Urothelium cell line (cell line): ENCODE measurements at places on chromosomes 7 and 10.
A peak's percentile ranks its signal among the peaks of the same experiment; 100 is the strongest.

DNA sequence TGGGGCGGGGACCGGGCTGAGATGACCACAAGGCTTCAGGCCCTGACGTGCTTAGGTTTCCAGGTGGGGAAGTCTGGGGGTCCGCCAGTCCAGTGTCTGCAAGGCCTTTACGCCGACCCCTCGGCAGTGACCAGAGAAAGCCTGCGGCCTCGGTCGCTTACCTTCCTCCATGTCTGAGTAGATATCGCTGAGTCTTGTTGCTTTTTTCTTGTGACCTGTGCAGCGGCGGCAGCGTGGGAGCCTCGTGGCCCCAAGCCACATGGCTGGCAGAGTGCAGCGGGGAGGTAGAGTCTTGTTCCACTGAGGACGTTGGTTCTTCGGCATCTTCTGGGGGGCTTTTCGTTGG, 329 bp downstream of the NOLC1 start:
- DNase-seq = peak; percentile 16

DNA sequence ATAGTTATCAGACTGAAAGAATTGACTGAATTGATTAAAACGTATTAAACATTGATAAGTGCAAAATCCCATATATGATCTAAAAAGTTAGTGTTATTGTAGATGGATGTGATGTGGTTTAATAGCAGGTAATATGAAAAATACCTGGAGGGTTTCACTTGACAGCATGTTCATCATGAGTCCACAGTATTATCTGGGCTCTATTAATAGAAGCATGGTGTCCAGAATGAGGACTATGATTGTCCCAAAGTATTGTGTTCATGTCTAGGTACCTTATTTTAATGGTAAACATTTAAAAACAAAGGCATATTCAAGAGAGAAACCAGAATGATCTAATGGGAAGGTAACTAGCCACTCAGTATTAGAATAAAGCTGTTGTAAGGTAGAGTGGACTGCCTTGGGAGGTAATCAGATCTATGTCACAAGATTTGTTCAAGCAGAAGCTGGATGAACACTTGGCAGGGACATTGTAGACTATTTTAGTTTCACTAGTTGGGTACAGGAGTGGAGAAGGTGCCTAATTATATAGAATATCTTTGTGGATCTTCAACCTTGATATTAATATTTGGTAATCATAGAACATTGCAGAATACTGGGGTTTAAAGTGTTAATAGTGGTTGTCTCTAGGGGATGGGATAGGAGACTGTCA, 43.5 kb downstream of the MCU start:
- DNase-seq = no peak

DNA sequence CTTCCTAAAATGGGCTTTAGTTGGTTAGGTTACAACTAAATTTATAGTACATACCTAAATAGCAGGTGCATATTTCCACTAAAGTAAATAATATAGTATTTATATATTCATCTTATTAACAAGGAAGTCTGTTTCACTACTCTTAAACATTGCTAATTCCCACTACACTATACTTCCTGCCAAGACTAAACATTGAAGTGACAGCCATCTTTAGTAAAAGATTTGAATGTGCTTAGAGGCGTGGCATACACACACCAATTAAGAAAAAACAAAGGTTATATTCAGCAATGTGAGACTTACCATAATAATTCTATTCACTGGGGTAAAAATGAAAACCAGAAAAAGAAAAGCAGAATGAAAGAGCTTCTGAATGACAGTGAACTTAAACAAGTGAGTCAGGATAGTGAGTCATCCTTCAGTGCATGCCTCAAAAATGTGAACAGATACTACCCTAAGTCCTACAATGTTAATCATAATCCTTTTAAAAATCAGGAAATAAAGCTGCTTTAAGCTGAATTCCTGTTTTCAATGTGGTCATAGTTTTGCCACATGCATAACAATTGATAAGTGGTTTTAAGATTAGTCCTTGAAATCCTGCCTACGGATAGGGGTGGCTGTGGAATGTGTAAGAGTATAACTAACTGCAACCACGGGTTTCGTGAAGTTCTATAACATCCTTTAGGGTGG, 59.4 kb downstream of the USP6NL start:
- DNase-seq = peak; percentile 54

GRCh38 chr10:71549766-71550533, 153.2 kb downstream of the CDH23 start:
- DNase-seq = no peak

DNA sequence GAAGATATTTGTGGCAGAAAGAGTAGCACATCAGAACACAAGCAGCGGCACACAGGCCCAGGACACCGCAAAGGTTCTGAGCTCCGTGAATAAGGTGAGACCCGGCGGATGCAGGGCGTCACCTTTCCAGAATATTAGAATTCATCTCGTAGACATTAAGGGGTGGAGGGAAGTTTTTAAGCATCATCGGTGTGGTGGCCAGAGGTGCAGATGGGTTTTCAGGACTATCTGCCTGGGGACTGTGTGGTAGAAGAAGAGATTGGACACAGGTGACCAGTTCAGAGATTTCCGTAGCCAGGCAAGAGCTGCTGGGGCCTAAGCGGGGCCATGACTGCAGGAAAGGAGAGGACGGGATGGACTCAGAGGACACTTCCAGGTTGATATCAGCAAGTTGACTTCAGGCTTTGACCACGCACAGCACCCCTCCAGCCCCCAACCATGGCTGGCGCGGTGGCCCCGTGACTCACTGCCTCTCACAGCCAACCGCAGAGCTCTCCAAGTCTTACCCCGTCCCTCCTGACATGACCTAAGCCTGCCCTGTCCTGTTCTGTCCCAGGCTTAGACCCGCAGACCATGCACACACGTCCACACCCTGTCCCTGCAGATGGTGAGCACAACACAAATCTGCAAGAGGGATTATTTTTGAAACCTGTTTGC, 97.2 kb downstream of the OAT start:
- DNase-seq = no peak

GRCh38 chr10:59323036-59323459, 39.3 kb downstream of the FAM13C start:
- no peak for DNase-seq

- DNase-seq = peak; percentile 40
Measured at GRCh38 chr7:38321515-38321944, 48.1 kb upstream of the TARP start.

GRCh38 chr10:63504145-63504881, 16.9 kb upstream of the REEP3 start:
- no peak for DNase-seq

DNA sequence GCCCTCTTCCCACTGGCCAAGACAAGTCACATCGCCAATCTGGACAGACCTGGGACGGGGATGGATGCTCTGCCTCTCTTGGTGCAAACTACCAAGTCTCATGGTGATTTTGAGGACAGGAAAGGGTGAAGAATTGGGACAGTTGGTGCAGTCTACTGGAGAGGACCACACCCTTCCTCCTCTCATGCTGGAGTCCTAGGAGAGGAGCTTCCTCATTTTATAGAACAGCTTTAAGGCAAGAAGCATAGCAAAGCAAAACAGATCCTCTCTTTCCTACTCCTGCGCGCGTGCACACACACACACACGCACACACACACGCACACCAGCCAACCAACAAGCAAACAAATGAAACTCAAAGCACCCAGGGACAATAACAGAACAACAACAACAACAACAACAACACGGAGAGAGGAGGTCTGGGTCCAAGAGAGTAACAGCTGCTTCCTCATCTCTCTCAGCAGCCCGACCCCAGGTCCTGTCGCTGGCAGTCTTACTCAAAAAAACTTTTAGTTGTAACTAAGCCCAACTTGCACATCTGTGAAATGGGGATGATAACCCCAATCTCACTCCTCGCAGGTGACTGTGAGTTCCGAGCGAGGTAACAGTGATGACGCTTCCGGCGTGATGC, 83.4 kb downstream of the TMEM178B start:
- DNase-seq = no peak

DNA sequence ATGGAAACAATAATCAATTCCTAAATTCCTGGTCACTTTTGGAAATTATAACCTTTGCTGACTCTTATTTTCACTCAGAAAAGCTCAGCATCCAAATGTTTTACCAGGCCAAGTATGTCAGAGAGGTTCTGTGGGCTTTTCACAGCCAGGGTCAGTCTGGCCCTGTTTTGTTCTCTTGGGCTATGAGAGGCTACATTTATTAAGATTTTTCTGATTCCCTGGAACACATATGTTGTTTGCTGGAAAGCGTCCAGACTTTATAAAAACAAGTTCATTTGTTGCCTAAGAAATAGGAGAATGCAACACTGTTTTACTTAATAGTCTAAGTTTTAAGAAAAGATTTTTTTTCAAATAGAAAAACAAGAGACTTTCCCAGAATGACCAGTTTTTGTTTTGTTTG, 238.4 kb upstream of the PLXDC2 start:
- DNase-seq = no peak

DNA sequence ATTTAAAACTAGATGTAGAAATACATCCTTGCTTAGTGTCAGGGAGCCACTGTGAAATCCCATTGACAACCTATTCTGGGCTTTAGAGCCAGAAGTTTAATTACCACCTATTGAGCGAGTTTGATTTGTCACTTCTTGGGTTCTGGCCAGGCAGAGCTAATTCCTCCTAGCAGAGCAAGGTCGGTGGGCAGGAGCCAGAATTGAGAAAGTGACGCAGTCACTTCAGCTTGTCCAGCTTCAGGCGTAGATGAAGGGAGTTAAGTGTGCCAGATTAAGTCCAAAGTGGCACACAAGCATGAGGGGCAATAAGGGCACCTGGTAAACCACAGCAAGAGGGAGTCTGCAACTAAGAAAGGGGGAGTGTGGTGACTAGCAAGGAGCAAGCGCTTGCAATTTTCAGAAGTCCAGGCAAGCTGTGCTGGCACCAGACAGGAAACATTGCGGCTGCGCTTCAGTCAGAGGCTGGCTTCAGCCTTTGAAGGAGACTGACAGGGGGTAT, 119.4 kb downstream of the ST7 start:
- DNase-seq = no peak

- DNase-seq = no peak
Measured at GRCh38 chr7:98223351-98223897, 12.2 kb downstream of the BHLHA15 start.

GRCh38 chr10:44946205-44946604, 13.4 kb upstream of the RASSF4 start:
- DNase-seq = no peak

DNA sequence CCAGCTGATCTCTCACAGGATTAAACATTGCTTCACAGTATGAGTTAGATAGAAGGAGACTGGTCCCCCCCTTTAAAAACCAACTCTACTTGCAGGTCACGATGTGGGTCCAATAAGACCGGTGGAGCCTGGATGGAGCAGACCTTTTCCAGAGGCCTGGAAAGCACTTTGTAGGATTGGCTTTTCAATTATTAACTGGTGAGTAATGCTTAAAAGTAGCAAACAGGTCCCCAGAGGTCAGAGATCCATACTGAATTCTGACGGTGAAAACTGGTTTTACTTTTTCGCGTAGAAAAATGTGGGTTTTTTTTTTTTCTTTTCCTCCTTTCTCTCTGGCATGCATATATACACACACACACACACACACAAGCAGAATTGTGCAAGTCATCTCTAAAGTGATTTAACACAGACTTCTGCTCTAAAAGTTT, 74.9 kb upstream of the OGDHL start:
- DNase-seq = no peak

DNA sequence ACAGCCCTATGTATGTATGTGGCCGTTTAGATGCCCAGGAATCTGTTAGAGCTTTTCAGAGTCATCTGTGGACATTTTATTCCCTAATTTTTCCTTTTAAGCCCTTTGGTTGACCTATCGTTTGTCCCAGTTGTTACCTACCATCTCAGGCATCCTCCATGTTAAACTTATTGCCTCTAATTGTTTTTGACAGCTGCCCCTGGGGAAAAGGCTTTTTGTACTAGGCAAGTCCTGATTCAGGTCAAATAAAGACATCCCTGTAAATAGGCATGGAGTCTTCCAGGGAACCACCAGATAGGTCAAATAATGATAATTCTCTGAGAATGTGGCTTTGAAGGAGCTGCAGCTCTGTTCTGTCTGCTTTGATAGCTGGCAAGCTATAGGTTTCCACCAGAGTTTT, 87.7 kb upstream of the CYP26C1 start:
- DNase-seq = no peak
